Pulmonary artery endothelial cell (primary cell): ENCODE measurements at places on chromosomes 7 and 10.

DNA sequence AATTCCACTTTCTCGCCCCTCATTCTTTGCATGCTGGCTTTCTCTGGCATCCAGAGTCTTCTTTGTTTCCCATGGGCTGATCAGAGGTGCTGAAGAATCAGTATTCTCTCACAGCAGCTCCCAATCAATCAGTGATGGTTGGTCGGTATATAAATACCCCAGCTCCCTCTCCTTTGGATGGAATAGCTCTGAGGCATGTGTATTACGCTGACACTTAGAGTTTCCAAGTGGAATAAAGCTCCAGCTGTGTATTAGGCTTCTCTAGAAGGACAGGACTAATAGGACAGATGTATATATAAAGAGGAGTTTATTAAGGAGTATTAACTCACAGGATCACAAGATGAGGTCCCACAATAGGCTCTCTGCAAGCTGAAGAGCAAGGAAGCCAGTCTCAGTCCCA lies 218.3 kb upstream of the GRB10 start:
- DNase-seq: no peak

DNA sequence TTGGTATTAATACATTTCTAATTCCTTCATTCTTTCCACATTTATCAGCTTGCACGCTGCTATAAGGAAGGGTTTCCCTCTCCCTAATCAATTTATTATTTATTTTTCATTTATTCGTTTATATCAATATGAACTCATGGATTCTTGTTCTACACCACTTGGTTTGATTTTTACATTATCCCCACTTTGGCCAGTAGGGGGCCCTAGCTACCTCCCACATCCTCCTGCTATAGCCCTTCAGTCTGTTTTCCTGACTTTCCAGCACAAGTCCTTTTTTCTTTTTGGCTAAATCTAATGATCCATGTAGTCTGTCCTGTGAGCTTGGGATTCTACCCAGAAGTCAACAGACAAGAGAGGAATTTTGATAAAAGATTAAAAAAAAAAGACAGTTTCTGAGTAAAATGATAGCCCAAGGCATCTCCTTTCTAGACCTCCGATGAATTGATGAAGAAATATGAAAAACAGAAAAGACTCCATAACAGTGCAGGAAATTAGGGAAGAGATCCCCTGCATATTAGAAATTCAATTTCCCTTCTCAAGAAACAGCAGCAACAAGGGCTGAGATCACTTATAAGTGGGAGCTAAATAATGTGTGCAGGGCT lies 47.7 kb downstream of the LYZL2 start:
- peak; percentile 20 for DNase-seq

- no peak for DNase-seq
These were observed 376 bp downstream of the GNA12 start for GRCh38 chr7:2843711-2844152.

- DNase-seq: no peak
These were observed at the start of gene PRRT4 for GRCh38 chr7:128361411-128362379. TSS of gene PRRT4 (minus strand) at chr7:128361690.
